GM10248 (cell line): ENCODE measurements at places on chromosomes 6 and 20.

- DNase-seq: no peak
Measured at GRCh38 chr6:130958468-130958867, 104.6 kb downstream of the EPB41L2 start.

DNA sequence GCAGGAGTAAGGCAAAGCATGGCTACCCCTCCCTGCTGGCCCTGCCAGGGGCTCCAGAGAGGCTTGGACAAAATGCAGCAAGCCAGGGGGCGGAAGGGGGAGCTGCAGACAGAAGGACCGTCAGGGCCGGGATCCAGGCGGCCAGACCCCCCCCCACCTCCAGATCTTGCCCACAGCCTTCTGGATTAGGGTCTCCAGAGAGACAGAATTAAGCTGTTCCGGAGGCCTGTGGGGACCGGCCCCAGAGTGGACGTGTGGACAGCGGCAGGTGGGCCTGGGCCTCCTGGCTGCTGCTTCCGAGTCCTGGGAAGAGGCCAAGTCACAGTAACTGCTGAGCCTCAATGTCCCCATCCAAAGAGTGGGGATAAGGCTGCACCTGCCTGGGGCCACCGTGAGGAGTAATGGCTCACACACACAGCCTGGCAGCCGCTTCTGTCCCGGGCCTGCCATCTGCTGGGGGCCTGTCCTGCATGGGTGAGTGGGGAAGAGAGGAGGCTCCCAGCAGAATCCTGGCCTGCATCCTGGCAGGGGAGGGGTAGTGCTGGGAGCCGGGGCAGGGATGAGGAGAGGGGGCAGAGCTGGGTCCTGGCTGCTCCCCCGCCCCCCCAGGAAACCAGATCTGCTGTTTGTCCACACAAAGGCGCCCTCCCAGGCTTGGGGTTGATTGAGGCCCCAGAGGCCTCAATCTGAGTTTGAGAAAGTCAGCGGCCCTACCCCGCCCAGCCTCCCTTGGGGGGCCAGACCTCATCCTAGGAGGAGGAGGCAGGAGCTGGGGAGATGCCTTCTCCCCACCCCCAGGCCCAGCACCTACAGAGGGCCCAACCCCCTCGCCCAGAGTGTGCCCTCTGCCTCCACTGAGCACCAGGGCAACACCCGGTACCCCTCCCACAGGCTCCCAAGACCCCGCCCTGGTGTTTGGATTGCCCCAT, 3.9 kb downstream of the LAMA5 start:
- no peak for DNase-seq

DNA sequence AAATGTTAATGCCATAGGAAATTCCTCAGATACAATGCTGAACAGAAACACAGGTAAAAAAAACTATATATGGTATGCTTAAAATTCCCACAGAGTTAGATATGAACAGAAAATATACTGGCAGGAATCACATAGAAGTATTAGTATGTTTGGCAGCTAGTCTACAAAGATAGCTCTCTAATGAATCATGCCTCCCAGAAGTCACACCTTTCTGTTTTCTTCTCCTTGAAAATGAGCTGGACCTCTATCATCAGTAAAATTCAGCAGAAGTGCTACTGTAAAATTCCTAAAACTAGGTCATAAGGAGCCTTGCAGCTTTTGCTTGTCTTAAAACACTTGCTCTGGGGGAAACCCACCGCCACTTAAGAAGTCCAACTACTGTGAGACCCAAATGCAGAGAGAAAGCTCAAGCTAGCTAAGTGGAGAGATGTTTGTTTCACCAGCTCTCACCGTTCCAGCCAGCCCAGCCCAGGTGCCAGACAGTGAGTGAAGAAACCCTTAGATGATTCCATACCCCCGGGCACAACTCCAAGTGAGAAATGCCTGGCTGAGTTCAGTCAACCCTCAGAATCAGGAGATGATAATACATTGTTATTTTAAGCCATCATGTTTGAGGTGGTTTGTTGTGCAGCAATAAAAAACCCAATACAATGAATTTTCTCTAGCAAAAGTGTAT, 43.0 kb downstream of the TSPYL4 start:
- no peak for DNase-seq

- DNase-seq: no peak
Measured at GRCh38 chr6:146876271-146877151, 277.7 kb downstream of the ADGB start.

GRCh38 chr6:6918216-6918983, 189.4 kb upstream of the RREB1 start:
- DNase-seq: peak; percentile 86

DNA sequence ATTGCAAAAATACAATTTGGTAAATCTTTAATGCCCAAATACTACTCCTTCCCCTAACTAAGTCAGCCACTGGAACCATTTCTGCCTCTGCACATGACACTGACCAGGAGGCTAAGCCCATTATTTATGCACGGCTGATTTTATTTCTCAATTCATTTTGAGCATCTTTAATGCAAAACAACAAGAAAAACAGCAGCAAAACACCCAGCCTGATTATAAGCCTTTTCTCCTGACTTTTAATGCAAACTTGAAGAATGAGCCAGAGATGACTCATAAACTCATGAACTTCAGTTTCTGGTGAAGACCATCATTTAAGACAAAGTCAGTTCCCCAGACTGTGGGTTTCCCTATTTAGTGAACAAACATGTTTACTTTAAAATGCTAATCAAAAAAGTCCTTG, 51.6 kb downstream of the CYP24A1 start:
- DNase-seq: no peak

DNA sequence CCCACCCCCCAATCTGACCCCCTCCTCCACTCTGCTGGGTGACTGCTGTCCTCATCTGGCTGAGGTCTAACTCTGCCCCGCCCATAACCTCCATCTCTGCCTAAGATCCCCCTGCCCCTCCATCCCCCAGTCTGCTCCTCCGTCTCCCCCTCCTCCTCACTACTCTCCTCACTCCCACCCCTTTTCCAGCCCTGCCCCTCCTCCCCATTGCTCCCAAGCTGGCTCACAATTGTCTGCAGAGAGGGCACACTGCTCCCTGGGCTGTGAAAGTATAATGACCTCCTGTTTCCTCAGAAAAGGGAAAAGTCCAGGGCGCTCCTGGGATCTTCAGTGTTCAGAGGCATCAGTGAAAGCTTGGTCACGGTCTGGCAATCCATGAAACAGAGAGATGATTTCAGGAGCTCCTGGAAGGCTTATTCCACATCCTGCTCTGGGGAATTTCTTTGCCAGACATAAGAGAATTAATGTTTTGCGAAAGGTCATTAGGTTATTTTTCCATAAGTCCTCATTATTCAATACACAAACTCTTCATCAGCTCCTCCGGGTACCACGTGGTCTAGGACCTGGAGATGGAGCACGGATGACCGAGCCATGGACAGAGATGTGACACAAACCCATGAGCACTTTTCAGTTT, 21.5 kb downstream of the CST5 start:
- DNase-seq: no peak

DNA sequence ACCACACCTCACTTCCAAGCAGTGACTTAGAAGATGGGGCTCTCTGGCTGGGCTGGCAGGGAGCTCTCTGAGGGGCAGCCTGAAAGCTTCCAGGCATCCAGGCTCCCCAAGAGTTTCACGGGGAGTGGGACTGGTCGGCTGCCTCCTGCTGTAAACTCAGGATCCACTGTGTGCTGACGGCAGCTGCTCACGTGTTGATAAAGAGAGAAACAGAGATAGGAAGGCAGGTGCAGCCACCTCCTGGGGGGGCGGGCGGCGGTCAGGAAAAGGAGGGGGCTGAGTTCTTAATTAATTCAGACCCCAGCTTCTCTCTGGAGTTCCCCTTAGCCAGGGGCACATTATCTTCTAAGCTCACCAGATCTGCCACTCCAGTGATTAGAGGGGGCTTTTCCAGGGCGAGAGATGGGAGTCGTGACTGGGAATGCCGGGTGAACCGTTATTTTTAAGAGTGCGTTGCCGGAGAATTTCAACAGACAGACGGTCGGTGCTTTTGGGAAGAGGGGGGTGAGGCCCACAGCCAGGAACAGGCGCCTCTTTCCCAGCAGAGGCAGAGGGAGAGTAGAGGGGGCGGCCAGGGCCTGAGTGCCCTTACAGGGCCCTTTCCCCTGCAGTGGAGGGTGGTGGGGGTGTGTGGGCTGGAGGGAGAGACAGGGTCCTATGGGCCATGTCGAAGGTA, 70.9 kb downstream of the CD40 start:
- no peak for DNase-seq

DNA sequence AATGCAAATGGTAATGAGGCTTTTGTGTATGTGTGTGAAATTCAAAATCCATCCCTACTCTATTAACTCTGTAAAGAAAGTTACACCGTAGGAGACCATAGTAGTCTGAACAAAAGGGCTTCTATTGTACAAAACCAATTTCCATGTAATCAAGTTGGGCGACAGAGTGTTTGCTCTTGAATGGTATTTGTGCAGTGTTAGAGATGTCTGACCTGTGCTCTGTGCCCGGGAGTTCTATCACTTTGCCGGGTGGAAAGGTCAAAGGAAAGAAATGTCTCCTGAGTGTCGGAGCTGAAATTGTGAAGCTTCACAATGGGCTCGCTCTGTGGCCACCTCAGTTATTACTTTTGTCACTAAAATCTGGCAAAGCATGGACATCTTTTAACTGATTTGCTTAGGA, 312.0 kb downstream of the SAMD5 start:
- DNase-seq: no peak

- no peak for DNase-seq
Measured at GRCh38 chr6:12916006-12916405, 199.4 kb downstream of the PHACTR1 start.

DNA sequence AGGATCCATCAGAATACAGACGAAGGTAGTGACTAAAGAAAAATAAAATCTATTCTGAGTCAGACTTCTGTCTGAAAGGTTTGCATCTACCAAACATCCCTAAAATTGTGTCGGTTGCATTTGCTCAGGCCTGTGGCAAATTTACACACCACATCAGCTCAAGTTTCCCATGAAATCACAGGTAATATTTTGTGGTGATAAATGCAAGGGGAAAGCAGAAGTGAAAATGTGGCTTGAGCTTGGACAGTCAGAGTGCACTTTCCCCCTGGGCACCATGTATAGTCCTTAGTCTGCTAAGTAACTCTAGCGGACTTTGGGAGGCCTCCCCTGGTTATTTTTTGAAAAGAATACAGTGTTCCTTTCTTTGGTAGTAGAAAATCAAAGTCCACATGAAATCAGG, 159.1 kb downstream of the PKHD1 start:
- peak; percentile 16 for DNase-seq

GRCh38 chr6:125421836-125422235, 120.1 kb upstream of the HDDC2 start:
- no peak for DNase-seq

GRCh38 chr20:23132293-23132929, 46.3 kb upstream of the CD93 start:
- DNase-seq: no peak

- no peak for DNase-seq
Measured at GRCh38 chr6:37480951-37481534, 18.6 kb downstream of the CCDC167 start.

GRCh38 chr6:130047088-130047995, 29.0 kb downstream of the L3MBTL3 start:
- no peak for DNase-seq

DNA sequence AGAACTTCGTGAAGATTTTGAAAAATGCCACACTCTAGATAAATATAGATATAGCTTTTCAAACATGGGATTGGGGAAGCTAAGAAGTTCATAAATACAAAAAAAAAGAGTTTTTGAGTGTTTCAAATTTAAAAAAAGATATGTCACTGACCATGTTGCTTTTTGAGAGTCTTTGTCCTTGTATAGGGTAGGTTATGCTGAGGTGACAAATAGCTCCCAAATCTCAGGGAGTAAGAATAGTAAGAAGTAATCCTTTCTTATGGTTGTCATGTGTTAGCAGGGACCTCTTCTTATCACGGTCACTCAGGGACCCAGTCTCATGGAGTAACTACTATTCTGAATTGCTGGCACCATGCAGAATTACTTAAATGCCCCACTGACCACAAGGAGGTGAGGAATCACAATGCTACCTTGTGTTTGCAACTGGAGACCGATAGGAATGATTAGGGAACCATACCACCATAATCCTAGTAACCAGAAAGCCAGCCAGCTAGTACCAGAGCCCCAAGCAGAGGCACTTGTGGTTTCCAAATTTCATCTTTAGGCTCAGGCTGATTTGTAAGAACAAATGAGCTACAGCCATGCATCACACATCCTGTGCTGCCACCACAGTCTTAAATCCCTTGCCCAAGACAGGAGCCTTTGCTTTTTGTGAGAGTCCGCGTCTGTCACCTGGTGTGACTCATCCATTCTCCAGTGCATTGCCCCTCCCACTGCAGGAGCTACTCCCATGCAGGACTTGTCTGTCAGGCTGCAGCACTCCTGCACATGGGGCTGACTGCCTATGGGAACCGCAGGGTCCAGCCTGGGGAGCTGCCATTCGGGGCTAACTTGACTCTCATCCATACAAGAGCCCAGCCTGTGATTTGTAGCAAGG, 42.4 kb upstream of the ADGRF4 start:
- DNase-seq: no peak

GRCh38 chr6:34447910-34448309, 18.0 kb upstream of the PACSIN1 start:
- no peak for DNase-seq

GRCh38 chr20:25685276-25686080, 11.2 kb downstream of the ZNF337 start:
- peak; percentile 38 for DNase-seq

DNA sequence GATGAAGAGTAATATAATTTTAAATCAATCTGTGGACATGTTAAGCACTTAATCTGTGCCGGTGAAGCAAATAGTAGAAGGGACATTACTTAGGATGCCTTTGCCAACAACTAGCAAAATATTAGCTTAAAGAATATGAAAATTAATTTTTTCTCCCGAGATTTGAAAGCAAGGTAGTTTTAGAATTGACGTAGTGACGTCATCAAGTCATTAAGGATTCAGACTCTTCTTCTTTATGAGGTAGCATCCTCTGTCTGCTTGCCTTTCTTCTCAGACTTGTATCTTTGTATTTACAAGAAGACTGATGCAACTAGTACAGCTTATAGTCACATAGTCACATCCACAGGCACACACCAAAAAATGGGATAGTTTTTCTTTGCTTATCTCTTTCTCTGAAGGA, 374.4 kb downstream of the MMUT start:
- no peak for DNase-seq

DNA sequence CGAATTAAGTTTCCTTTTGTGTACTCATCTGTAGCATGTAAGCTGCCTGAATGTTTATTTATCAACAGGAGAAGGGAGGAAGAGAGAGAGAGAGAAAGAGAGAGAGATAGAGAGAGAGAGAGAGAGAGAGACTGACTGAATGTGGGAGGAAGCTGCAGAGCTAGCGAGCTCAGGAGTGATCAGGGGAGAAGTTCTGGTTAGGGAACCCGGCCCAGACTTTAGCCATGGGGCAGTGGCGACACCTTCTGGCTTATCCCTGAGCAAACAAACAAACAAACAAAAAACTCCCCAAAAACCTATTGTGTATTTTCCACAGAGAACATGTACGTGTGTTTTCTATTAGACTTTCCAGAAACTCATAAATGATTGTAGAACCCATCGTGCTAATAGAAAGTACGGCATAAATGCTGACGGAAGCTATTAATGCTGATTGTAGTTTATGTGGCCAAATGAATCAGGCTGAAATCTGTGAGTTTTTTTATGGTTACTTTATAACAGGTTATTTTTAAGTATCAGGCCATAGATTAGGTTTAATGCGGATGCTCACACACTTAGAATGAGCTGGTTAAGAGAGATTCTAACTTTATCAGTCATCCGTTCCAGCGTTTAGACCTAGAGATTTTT, 92.8 kb downstream of the CLIC5 start:
- peak; percentile 55 for DNase-seq

GRCh38 chr6:69894578-69895347, 28.4 kb downstream of the COL19A1 start:
- no peak for DNase-seq
